H7 (cell line): ENCODE measurements at places on chromosomes 3 and 15. TPM values are rescaled to one million over a fixed set of nuclear protein-coding genes. Genes with fewer than 3 reads are reported as not detected.

Gene TRPC1
- total RNA-seq = 16.7 and 18.3 TPM in 2 replicates

Gene GUCA1C
- not detected in 2 replicates for total RNA-seq

Gene ZDHHC19
- total RNA-seq = 1.8 TPM in 1 of 2 replicates, not detected in the other

Gene MESP1
- total RNA-seq = 1.6 and 2.6 TPM in 2 replicates

Gene MED12L
- 7.9 and 8.0 TPM in 2 replicates for total RNA-seq

Gene SGO1
- total RNA-seq = 20.7 and 21.6 TPM in 2 replicates

- DNase-seq = no peak
Measured at GRCh38 chr3:186281176-186281575, 80.9 kb downstream of the DGKG start.

DNA sequence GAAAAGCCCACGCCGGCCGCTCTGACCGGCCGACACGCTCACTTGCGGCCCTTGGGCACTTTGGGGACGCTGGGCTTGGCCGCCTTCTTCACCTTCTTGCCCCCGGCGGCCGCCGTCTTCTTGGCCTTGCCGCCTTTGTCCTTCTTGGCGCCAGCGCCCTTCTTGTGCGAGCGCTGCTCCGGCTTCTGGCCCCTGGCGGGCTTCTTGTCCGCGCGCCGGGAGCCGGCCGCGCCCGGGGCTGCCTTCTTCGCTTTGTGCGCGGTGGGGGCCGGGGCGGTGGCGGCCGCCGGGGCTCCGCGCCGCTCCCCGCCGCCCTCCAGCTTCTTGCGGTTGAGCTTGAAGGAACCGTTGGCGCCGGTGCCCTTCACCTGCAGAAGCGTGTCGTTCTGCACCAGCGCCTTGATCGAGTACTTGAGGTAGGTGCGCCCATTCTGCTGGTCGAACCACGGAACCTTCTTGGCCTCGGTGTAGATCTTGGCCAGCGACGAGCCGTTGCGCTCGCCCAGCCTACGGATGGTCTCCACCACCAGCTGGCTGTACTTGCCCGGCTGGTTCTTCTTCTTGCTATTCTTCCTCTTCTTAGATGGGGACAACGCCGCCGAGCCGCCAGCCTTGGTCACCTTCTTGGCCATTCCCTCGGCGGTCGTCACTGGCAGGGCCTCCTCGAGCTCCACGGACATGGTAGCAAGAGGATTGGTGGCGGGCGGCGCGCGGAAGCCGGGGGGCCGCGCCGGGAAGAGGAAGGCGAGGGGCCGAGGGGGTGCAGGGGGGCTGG, 36.7 kb downstream of the HMCES start:
- peak; percentile 72 for DNase-seq

DNA sequence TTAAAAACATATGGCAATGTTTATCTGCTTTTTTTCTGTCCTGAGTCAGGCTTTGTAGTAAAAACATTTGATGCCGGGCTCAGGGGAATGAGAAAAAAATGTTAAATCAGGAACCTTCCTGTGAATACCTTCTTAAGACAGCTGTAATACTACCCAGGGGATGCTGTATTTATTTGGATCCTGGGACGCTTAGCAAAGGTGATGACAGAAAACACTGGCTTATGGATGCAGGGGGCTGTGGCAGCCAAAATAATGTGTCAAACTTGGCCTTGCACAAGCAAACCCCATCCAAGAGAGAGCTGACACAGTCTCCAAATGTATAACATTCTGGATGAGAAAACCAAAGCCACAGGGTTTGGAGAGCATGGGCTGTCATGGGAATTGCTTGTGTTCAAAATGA, 438.2 kb upstream of the PROK2 start:
- DNase-seq = no peak

DNA sequence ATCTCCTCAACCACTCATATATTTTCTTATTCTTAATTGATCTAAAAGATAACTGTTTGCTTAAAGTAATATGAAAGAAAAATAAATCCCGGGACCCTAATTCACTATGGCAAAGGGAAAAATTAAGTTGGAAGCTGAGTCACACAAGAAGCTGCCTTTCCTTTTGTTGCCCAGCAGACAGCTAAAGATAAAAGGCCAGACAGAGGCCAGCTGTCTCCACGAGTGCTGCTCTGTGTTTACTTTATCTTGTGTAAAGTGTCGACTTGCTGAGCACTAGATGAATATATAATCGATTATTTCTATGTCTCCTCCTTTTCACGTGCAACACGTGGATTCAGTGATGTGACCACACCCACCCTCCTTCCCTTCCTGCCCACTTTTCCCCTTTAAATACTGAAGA, 52.8 kb upstream of the NSMCE3 start:
- DNase-seq = no peak

DNA sequence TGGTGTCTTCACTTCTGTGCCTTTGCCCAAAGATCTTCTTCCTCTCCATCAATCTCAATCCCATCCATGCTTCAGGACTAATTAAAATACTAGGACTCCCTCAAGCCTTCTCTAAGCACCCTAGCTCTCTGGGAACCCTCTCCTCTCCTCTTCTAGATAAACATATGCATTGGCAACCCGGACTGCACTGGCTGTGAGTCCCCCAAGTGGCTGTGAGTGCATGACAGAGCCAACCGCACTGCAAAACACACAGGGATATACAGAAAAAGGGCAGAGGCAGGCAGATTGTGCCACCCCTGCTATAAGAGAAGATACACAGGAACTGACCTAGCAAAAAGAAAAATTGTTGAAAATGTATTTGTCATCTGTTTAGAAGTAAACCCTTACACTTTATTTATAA, 457.1 kb downstream of the MFSD1 start:
- no peak for DNase-seq

- DNase-seq = no peak
Measured at GRCh38 chr3:13069495-13069894, 3.7 kb downstream of the IQSEC1 start.

DNA sequence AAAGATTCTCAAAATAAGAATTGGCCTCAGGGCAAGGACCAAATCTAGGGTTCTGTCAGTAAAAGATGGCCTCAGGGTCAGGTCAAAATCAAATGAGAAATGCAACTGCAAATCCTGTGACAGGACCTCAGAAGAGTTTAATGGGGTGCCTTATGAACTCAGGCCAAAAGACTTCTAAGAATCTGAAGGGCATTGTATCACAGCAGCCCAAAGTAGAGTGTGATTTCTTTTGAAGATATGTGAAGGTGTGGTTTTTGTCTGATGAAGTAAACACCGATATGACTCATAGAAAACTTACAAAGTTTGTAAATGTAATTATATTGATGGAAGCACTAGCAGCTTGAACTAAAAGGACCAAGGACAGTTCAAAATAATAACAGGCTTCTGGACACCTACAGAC, 966.1 kb downstream of the AGBL1 start:
- no peak for DNase-seq

DNA sequence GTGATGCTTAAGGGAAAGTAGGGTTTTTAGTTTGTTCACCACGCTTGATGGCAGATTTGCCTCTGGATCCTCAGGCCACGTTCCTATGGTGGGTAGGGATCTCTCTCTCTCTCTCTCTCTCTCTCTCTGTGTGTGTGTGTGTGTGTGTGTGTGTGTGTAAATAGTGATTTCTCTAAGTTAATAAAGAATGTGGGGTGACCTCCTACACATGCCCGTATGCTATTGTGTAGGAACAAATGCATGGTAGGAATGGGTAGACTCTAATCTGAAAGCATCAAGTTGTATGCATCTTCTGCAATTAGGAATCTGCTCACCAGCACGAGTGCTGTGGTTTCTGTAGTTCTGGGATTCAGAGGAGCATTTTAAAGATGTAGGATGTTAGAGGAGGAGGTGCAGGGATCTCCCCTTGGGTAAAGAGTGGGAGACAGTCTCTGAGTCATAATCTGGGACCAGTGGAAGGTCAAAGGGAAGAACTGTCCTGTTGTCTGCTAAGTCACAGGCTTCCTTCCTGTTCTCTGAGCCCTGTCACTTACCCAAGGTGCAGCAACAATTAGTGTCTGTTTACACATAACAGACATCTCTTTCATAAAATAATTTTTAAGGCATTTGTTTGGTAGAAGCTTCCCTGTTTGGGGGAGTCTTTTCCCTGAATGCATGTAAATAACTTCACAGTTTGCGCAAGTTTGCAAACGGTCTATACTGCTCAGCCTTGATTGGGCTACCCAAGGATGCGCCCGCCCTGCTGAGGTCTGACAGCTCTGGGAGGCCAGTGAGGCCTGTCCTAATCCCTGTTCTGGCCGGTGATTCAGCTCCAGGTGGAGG, 139.8 kb downstream of the IGF1R start:
- DNase-seq = no peak

DNA sequence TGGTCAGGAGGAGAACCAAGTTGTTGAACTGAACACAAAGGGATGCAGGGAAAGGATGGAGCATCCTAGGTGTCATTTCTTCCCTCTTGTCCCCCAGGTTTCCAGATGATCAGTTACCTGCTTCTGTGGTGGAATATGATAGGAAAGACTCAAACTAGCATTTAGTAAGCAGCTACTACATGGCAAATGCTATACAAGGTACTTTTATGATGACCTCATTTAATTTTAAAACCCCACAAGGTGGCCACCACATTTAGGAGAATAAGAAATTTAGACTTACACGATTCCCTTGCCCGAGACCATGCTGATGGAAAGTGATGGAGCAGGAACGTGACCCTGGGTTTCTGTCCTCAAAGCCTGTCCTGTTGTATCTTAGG, 40.9 kb downstream of the CCR4 start:
- no peak for DNase-seq

- no peak for DNase-seq
Measured at GRCh38 chr3:72722930-72723726, 125.1 kb downstream of the SHQ1 start.

GRCh38 chr3:188064831-188065493, 89.0 kb upstream of the LPP start:
- DNase-seq = no peak

GRCh38 chr3:160797356-160797755, 41.3 kb downstream of the PPM1L start:
- DNase-seq = no peak

GRCh38 chr15:100501117-100501516, 27.6 kb downstream of the CERS3 start:
- no peak for DNase-seq

GRCh38 chr15:75887178-75887577, 16.5 kb upstream of the FBXO22 start:
- no peak for DNase-seq
